ENCODE measurements at places on chromosomes 4 and X. TPM values are rescaled to one million over a fixed set of nuclear protein-coding genes. Genes with fewer than 3 reads are reported as not detected.
A peak's percentile ranks its signal among the peaks of the same experiment; 100 is the strongest.

Gene ALG13
- 59.7 TPM for total RNA-seq

Gene NXF3
- 1.7 TPM for total RNA-seq

Gene SLC2A9
- 16.5 TPM for total RNA-seq

Gene PGM2
- 24.6 TPM for total RNA-seq

Gene NOA1
- total RNA-seq: 12.9 TPM

Gene UGT2B10
- total RNA-seq: not detected

Gene LDB2
- 91.5 TPM for total RNA-seq

Gene TLR1
- total RNA-seq: 29.7 TPM

Gene ERAS
- not detected for total RNA-seq

Gene XKRX
- total RNA-seq: 0.27 TPM

- no peak overlapping the region for H3K27ac ChIP-seq
- no peaks in the 10 kb centered on the region for H3K27me3 ChIP-seq
- no peak for DNase-seq
- H3K4me1 ChIP-seq: no peaks in the 10 kb centered on the region
Observed at GRCh38 chr4:108139089-108139488, 29.6 kb downstream of the LEF1 start.

DNA sequence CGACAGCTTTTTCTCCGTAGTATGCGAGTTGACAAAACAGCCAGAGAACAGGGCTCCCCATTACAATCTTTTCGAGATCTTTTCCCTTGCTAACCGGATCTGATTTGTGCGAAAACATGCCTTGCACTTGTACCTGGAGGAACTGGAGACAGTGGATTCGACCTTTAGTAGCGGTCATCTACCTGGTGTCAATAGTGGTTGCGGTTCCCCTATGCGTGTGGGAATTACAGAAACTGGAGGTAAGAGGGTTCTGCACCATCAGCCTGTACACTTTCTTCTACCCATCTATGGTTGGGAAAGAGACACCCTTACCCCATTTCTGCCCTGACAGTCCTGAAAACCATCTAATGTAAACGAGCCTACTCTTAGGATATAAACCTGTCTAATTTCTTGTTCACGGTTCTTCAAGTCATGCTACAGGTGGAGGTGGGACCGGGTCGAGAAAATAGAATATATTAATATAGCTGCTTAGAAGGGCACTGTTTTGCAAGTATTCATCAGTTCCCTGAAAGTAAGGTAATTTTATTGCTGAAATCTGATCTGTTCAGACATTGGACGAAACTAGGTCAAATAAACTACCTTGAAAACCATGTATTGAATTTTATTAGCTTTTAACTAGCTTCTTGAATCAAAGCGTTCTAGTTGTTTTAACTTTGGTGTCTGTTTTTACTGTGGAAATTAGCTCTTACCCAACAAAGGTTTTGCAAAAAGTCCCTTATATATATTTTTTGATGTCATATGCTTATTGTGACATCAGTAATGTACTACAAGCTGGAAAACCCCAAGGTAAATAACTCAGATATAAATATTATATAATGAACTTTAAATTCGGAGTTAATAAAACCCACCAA lies 869 bp downstream of the TMEM184C start:
- H3K27me3 ChIP-seq: no peaks in the 10 kb centered on the region
- H3K4me1 ChIP-seq: peaks cover 3% of the 10 kb centered on the region

- H3K27ac ChIP-seq: no peak overlapping the region
- H3K4me1 ChIP-seq: no peaks in the 10 kb centered on the region
- H3K36me3 ChIP-seq: no peaks in the 10 kb centered on the region
- no peak for DNase-seq
- H3K27me3 ChIP-seq: no peaks in the 10 kb centered on the region
Observed at GRCh38 chr4:126583509-126583908, 1049.2 kb upstream of the INTU start.

GRCh38 chr4:174540175-174540574 lies 17.9 kb upstream of the HPGD start:
- H3K4me3 ChIP-seq: no peak overlapping the region
- no peaks in the 10 kb centered on the region for H3K36me3 ChIP-seq
- H3K4me1 ChIP-seq: no peaks in the 10 kb centered on the region
- H3K27ac ChIP-seq: no peak overlapping the region
- no peaks in the 10 kb centered on the region for H3K27me3 ChIP-seq

DNA sequence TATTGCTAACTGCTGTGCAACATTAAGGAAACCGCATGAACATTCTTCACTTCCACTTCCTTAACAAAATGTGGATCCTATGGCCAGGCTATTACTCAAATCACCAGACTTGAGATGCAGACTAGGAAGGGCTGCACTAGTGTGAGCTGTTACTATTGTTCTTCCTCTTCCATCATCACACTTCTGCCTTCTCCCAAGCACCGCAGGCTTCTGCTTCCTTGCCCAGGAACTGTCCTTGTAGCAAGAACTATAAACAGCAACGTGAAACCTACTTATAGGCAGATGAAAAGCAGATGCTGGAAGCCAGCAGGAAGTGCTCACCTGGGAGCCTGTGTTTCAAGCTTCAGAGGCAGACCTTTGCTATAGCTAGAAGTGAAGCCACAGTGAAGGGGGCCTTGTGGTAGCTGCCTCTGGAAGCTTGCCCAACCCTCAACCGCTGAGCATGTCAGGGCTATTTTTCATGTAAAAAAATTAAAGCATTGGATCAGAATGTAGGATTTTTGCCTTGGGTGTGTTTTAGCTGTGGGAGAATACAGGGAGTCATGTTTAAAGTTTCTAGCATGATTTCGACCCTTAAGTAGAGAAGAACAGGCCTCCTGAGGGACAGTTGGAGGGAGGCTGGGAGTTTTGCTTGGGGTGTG lies 43.9 kb downstream of the CLNK start:
- H3K27me3 ChIP-seq: no peaks in the 10 kb centered on the region
- H3K4me3 ChIP-seq: no peak overlapping the region
- H3K36me3 ChIP-seq: no peaks in the 10 kb centered on the region
- H3K27ac ChIP-seq: no peak overlapping the region
- peak; percentile 56 for DNase-seq

- H3K27ac ChIP-seq: no peak overlapping the region
- no peaks in the 10 kb centered on the region for H3K4me1 ChIP-seq
- no peaks in the 10 kb centered on the region for H3K36me3 ChIP-seq
- H3K27me3 ChIP-seq: no peaks in the 10 kb centered on the region
- H3K4me3 ChIP-seq: no peak overlapping the region
- no peak for DNase-seq
Observed at GRCh38 chr4:42954963-42955669, 62.6 kb downstream of the GRXCR1 start.

- no peak overlapping the region for H3K27ac ChIP-seq
- no peaks in the 10 kb centered on the region for H3K36me3 ChIP-seq
- H3K4me1 ChIP-seq: no peaks in the 10 kb centered on the region
Observed at GRCh38 chrX:19188566-19188965, 66.3 kb upstream of the ADGRG2 start.

GRCh38 chrX:43961699-43962098 lies 11.5 kb downstream of the NDP start:
- DNase-seq: no peak
- no peak overlapping the region for H3K27ac ChIP-seq
- no peaks in the 10 kb centered on the region for H3K36me3 ChIP-seq
- no peak overlapping the region for H3K4me3 ChIP-seq

GRCh38 chrX:139832718-139833309 lies 100.0 kb downstream of the ATP11C start:
- no peaks in the 10 kb centered on the region for H3K27me3 ChIP-seq
- no peak overlapping the region for H3K27ac ChIP-seq
- peaks cover 2% of the 10 kb centered on the region for H3K4me1 ChIP-seq
- no peak overlapping the region for H3K4me3 ChIP-seq
- no peaks in the 10 kb centered on the region for H3K36me3 ChIP-seq

DNA sequence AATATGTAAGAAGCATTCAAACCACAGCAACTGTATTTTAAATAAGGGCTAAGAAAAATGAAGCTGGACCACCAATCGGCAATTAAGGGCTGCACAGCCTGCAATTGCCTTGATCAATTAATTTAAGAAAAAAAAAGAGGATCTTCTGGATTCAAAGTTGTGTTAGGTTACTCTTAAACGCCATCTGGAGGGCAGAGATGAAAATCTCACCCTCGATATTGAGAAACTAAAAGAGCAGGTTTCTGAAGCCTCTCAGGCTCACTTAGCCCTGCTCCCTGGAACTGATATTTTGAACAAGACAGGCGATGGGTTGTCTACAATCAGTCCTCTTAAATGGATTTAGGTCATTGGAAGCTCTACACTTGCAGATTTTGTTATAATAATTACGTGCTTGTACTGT lies 579.4 kb downstream of the GRXCR1 start:
- DNase-seq: no peak
- H3K27me3 ChIP-seq: no peaks in the 10 kb centered on the region
- H3K4me1 ChIP-seq: no peaks in the 10 kb centered on the region

- no peaks in the 10 kb centered on the region for H3K27me3 ChIP-seq
- H3K4me3 ChIP-seq: no peak overlapping the region
Observed at GRCh38 chr4:8050555-8051206, 107.9 kb downstream of the ABLIM2 start.

DNA sequence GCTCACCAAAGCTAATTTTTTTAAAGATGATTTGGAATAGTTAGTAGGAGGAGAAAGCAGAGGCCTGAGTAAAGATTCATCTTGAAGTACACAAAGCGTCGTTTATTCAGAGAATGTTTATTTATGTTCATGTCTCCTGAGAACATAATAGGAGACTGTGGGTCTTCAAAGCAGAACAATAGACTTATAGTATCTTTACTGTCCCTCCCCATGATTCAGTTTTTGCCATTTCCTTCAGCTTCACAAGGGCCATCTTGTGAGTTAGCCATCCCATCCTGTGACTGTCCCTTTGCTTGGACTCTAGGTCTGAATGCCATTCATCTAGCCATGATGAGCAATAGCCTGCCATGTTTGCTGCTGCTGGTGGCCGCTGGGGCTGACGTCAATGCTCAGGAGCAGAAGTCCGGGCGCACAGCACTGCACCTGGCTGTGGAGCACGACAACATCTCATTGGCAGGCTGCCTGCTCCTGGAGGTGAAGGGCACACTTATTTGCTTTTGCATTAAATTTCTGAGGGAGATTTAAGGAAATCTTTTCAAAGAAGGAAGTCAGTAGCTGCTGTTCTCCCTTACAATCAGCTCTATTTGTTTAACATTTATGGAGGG lies 105.8 kb downstream of the NFKB1 start:
- no peak for DNase-seq
- peaks cover 8% of the 10 kb centered on the region for H3K36me3 ChIP-seq
- H3K27ac ChIP-seq: no peak overlapping the region
- no peaks in the 10 kb centered on the region for H3K4me1 ChIP-seq
- H3K27me3 ChIP-seq: no peaks in the 10 kb centered on the region

GRCh38 chr4:177367336-177367735 lies 57.7 kb downstream of the NEIL3 start:
- H3K4me1 ChIP-seq: no peaks in the 10 kb centered on the region
- DNase-seq: no peak
- no peak overlapping the region for H3K4me3 ChIP-seq
- H3K27me3 ChIP-seq: no peaks in the 10 kb centered on the region

GRCh38 chrX:88863726-88864125 lies 116.7 kb downstream of the CPXCR1 start:
- no peak overlapping the region for H3K4me3 ChIP-seq
- H3K27me3 ChIP-seq: no peaks in the 10 kb centered on the region
- no peak for DNase-seq
- no peak overlapping the region for H3K27ac ChIP-seq
- H3K4me1 ChIP-seq: no peaks in the 10 kb centered on the region

GRCh38 chrX:132609362-132609848 lies 120.6 kb upstream of the MBNL3 start:
- H3K27ac ChIP-seq: no peak overlapping the region
- H3K4me3 ChIP-seq: no peak overlapping the region
- no peaks in the 10 kb centered on the region for H3K36me3 ChIP-seq

- no peaks in the 10 kb centered on the region for H3K4me1 ChIP-seq
- no peak within 1 kb of the TSS for H3K27ac ChIP-seq
- DNase-seq: peak; percentile 96
Observed at GRCh38 chr4:108650212-108651013, at the start of gene OSTC. OSTC (plus strand) TSS chr4:108650599; CDS start chr4:108650656, 57 bp downstream.

- no peaks in the 10 kb centered on the region for H3K4me1 ChIP-seq
- no peaks in the 10 kb centered on the region for H3K27me3 ChIP-seq
- no peak for DNase-seq
- no peak overlapping the region for H3K4me3 ChIP-seq
- H3K27ac ChIP-seq: no peak overlapping the region
- H3K36me3 ChIP-seq: no peaks in the 10 kb centered on the region
Observed at GRCh38 chr4:86993909-86994681, 59.3 kb downstream of the AFF1 start.

DNA sequence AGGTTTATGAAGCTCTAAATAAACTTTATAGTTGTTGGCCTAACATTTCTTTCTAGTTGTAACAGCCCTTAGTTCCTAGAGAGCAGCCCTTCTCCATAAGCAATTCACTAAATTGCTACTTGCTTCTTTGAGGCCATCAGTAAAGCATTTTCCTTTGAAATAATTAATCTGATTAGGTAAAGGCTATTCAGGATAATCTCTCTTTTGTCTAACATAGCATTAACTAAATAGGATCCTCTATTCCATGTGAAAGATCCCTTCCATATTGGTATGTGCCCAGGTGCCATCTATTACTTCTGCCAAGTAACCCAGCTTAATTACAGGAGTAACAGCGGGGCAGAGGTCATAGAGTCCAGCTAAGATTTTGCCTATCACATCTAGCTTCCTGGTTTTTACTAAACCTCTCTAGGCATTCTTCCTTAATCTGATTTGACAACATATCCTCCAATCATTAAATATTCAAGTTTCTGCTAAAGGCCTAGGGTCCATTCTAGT lies 1408.0 kb downstream of the PCDH18 start:
- H3K4me3 ChIP-seq: no peak overlapping the region
- H3K4me1 ChIP-seq: no peaks in the 10 kb centered on the region
- H3K27ac ChIP-seq: no peak overlapping the region
- H3K36me3 ChIP-seq: no peaks in the 10 kb centered on the region
- no peak for DNase-seq

DNA sequence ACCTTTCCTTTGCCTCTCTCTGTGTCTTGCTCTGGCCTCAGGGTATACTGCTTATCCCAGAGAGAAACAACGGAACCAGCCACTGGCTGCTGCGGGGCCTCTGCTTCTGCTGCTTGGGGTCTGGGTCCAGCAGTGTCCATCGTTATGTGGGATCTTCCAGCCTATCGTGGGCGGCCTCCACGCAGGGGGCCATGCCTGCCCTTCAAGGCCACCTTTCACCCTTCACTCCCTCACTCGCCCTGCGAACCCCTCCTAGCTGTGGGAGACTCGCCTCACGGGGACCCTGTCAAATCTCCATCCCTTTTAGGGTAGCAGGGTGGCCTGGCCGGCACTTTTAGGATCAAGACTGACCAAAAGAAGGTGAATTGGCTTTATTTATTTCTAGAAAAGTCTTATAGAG lies 19.3 kb upstream of the ABLIM2 start:
- no peak overlapping the region for H3K27ac ChIP-seq
- no peak overlapping the region for H3K4me3 ChIP-seq
- H3K27me3 ChIP-seq: no peaks in the 10 kb centered on the region
- no peak for DNase-seq
- no peaks in the 10 kb centered on the region for H3K36me3 ChIP-seq

DNA sequence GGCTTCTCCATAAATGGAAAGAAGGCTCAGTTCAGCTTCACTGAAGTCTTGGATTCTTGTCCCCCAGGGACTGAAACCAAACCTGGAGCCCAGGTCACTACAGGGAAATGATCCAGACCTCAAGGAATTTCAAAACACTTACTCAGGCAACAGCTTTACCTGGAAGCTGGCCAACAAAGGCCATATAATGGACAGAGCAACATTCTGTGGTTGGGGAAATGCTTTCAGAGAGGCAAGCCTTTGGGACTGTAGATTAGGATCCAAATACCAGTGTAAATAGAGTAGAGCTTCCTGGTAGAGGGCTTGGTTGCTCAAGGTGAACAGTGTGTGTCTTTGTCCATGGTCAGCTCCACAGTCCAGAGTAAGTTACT lies 57.0 kb upstream of the PROM1 start:
- no peaks in the 10 kb centered on the region for H3K4me1 ChIP-seq
- H3K27ac ChIP-seq: peak overlapping the region; percentile 9
- no peak overlapping the region for H3K4me3 ChIP-seq
- DNase-seq: peak; percentile 57
- H3K36me3 ChIP-seq: no peaks in the 10 kb centered on the region
- no peaks in the 10 kb centered on the region for H3K27me3 ChIP-seq

All from aorta (tissue), 5 donors.